SHP77 (cell line): ENCODE measurements at places on chromosomes 16 and 17.
A peak's percentile ranks its signal among the peaks of the same experiment; 100 is the strongest.

DNA sequence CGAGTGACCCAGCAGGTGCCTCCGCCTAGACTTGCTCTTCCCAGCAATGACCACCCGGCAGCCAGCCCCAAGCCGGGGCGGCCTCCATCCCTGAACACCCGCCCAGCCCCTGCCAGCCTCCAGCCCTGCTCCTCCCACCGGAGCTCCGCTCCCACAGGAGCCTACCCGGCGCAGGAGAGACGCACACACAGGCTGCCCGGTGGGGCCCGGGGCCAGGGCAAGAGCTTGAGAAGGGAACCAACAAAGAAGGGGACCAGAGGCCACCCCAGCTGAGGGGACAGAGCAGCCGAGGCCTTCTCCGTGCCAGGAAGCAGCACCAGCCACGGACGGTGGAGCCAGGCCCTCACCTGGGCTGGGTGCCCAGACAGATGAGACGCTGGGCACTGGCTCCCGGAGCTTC, 13.8 kb downstream of the PKD1 start:
- no peak for DNase-seq

GRCh38 chr16:4534151-4534790, 4.3 kb downstream of the CDIP1 start:
- no peak for DNase-seq

GRCh38 chr17:57668332-57668731, 76.8 kb downstream of the CCDC182 start:
- DNase-seq = no peak

DNA sequence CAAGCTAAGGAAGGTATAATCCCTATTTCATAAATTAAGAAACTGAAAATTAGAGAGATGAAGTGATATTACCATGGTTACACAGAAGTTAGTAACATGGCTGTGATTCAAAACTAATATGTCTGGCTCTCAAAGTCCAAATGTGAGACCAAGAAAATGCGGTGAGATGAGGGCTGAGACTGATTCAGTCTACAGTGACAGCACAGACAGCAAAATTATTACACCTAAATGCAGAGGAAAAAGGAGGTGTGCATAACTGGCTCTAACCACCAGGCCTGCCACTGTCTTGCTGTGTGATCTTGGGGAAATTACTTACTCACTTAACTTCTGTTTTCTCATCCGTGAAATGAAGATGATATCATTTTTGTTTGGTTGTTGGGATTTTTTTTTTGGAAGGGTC, 270.0 kb upstream of the SOX9 start:
- no peak for DNase-seq

- no peak for DNase-seq
Measured at GRCh38 chr17:76545918-76546555, 6.2 kb downstream of the PRCD start.

DNA sequence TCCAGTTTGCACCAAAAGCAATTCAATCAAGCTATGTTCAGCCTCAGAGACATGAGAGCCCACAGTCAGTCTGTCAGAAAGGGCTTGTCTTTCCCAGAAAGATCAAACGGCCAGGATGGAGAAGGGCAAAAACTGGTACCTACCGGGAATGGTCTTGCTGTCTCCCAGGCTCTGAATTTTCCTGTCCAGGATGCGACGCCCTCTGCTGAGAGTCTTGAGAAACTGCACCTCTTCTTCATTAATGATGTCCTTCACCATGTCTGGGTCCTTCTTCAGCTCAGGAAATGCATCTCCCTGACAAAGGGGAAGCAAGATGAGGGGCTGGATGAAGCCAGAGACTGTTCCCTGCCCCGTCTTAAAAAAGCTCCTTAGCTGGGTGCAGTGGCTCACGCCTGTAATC, 15.8 kb upstream of the EXOSC6 start:
- peak; percentile 50 for DNase-seq

DNA sequence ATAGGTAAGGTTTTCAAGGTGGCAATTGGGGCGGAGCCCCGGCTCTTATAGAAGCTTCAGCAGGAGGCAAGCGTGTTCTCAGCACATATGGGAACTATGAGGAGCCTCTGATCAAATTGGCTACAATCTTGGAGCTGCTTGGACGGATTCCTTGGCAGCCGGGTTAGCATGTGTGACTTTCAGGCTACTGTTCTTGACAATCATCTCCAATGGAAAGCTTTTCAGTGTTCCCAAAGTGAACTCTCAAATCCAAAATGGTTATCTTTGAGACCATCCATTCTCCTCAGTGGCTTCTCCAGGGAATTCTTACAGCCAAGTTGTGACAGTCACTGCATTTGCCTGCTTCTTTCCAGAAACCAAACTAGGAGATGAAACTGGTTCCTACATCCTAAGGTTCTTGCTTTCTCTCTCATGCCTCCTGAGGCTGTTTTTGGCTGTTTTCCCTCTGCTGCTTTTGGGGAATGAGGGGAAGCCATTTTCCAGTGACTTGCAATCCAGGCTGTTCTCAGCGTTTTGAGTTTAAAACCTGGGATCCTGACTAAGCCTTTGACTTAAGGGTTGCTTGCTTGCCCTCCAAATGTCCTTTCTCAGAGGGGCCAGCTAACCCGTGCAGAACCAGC, 10.9 kb downstream of the HAS3 start:
- DNase-seq = no peak

- DNase-seq = no peak
Measured at GRCh38 chr16:69701866-69702265, 24.5 kb downstream of the NQO1 start.

DNA sequence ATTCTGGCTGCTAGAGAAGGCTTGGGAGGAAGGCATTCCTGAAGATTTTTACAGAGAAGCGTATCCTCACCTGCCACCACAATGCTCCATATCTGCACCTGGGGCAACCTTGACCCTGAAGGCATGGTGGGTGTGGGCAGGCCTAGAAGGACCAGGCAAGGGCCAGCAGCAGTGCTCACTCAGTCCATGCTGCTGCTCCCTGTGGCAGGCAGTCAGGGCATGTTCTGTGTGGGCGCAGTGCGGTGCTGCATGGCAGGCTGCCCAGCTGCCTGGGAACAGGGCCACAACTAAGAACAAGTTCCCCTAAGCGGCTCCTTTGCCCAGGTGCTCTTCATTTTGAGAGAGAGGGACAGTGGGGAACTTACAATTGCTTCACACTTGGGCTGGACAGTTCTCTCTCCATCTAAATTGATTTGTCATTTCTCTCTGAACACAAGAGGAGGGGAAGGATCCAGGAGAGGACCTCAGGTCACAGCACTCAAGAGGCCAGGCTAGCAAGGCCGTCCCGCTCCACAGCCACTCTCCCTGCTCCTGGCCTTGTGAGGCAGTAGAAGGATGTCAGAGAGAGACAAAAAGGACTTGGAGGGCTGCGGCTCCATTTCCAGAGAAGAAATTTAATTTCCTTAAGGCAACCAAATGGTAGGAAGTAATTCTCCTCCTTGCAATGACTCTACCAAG, 158.8 kb downstream of the AATF start:
- no peak for DNase-seq

- no peak for DNase-seq
Measured at GRCh38 chr16:57513371-57514102, 22.8 kb downstream of the CCDC102A start.

GRCh38 chr17:3995067-3995466, 30.8 kb upstream of the ATP2A3 start:
- DNase-seq = no peak

- peak; percentile 50 for DNase-seq
Measured at GRCh38 chr16:89431158-89431584, 59.2 kb downstream of the ANKRD11 start.

DNA sequence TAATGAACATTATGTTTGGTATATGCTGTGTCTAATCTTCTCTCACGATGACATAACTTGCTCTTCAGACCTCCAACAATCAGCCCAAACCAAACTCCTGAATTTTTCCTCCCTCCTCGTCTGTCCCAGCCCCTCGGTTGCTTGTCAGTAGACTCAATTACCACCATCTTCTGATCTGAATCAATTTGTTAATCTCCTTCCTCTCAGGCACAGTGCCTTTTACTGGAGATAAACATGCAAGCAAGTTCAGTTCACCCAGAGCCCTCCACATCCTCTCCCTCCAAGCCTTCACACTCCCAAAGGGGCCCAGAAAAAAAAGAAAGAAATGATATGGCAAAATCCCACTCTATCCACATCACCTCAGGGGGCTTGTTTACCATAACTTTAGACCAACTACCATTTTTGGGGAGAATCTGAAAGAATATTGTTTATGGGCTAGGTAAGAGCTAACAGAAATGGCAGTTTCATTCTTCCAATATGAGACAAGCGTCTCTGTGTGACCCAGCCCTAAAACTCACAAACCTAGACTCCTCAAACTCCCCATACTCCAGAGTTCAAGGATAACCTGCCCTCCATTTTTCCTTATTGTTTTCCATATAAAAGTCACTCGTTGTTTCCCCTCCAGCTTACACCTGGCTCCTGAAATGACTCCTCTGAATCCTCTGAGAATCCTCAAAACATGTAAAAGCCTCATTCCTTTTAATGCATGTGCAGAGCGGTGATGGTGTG, 1.5 kb downstream of the TEX2 start:
- DNase-seq = no peak

GRCh38 chr16:21727344-21727743, 63.6 kb downstream of the OTOA start:
- DNase-seq = no peak

DNA sequence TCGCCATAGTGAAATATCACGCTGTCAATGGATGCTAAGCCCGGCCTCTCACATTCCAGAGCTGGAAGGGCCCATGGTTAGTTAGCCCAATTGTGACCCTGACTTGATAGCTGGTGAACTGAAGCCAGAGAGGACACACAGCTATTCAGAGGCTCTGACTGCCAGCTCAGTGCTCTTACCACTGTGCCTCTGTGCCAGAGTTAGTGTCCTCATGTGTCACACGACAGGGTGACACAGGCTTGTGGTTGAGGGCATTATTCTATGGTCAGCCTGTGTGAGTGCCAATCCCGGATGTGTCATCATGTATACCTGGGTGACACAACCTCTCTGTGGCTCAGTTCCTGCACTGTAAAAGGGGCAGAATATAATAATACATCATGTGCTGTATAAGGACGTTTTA, 2.5 kb upstream of the MT1X start:
- DNase-seq = no peak

DNA sequence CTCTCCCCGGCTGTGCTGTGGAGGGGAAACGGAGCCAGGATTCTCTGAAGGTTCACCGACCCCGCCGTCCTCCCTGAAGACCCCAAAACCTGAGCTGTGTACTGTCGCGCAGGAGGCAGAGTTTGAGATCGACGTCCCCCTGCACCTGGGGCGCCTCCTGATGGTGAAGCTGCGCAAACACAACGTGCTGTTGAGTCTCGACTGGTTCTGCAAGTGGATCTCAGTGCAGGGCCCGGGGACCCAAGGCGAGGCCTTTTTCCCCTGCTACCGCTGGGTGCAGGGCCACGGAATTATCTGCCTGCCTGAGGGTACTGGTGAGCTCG, 62.6 kb upstream of the TEKT1 start:
- no peak for DNase-seq

DNA sequence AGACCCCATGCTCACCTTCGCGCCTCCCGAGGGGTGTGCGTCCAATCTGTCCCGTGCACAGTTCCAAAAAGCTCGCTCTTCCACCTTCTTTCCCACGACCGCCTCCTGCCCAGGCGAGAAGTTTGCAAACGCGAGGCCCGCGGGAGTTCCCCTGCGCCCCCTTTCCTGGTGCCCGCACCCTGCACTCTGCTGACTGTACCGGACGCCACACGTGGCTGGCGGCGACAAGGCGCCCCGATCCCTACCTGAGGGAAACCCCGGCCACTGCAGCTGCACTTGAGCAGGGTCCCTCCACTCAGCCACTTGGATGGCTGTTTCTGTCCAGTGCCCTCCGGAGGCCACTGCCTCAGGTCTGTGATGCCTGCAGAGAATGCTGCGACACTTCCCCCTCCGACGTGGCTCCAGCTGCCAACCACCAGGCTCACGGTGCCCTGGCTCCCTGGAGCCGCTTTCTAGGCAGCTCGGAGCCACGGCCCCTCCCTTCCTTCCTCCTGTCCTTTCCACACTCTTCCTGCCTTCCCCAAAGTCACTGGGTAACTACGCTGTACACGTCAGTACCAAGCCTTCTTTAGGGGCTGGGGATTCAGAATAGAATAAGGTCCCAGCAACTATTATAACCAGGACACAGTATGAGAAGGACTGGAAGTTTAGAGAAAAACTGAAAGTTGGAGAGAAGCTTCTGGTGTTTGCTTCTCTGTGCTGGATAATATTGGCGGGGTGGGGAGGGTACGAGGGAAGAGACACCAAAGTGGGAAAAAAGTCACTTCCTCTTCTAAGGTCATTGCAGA, at the start of gene MLKL:
MLKL (minus strand) TSS at position 425 of the 788 bp plus-strand sequence. CDS start 5,105 bp downstream, outside the sequence.
- peak; percentile 60 for DNase-seq

GRCh38 chr16:87955302-87956097, 4.3 kb downstream of the BANP start:
- no peak for DNase-seq

GRCh38 chr17:52546990-52547389, 388.5 kb upstream of the CA10 start:
- DNase-seq = no peak

GRCh38 chr17:31559584-31560501, 168.4 kb downstream of the RAB11FIP4 start:
- no peak for DNase-seq

GRCh38 chr16:22898131-22898530, 84.2 kb downstream of the HS3ST2 start:
- DNase-seq = no peak

- no peak for DNase-seq
Measured at GRCh38 chr16:88920618-88921590, 54.4 kb upstream of the PABPN1L start.

DNA sequence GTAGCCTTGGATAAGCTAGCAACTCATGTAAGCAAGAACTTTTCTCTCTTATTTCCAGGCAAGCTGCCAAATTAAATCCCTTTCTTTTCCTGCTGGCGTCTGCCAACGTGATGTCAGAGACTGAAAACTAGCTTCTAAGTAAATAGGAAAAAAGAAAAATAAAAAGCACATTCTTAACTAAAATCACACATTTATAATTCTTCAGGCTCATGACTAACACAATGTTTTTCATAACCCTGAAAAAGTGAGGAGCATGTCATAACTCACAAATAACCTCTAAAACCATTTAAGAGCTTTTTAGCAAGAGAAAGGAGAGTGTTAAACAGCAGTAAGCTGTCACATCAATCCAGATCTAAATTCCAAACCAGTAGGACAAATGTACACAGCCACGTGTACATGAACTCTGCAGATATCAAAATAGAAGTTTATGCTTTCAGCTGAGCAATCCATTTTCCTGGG, 110.0 kb downstream of the N4BP1 start:
- DNase-seq = peak; percentile 56

DNA sequence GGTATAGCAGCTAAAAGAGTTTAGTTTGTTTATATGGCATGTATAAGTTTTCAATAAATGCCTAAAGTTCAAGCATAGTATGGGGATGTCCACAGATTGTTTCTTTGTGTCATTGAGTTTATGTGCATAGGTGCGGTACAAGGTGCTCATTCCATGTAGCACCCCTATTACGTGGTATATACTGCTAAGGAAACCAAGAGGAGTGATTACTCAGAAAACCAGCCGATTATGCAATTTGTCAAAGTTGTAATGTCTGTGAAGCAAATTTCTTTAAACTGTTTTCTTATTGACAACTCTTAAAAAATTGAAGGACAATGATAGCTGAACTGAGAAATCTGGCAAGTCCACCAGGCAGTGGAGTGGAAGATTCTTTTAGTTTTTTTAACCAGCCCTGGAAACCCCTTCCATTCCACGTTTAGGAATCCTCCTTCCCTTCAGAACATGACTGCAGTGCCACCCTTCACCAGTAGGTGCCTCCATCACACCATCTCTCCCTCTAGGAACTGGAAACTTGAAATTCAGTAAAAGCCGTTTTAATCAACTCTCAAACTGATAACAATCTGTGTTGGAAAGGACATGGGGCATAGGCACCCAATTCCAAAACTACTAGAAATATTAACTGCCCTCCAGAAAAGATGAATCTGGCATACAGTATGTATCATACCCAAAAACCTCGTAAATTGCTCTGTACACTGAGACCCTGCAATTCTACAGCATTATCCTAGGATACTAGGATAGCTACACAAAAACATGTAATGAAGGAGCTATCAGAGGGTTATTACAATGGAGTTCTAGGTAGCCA, 43.5 kb downstream of the REXO5 start:
- peak; percentile 31 for DNase-seq
